Omental fat pad (tissue), 4 donors: ENCODE measurements at places on chromosomes 16 and 17.

GRCh38 chr17:5226940-5227878 is 7.5 kb downstream of the SCIMP start:
- no peak for DNase-seq

DNA sequence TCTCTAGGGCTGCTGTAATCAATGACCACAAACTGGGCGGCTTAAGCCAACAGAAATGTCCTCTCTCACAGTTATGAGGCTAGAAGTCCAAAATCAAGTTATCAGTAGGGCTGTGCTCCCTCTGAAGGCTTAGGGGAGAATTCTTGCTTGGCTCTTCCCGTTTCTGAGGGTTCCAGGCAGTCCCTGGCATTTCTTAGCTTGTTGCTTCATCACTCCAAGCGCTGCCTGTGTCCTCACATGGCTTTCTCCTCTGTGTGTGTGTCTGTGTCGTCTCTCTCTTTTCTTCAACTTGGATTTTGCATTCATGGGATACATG is 13.7 kb upstream of the CDC42EP4 start:
- DNase-seq = no peak

DNA sequence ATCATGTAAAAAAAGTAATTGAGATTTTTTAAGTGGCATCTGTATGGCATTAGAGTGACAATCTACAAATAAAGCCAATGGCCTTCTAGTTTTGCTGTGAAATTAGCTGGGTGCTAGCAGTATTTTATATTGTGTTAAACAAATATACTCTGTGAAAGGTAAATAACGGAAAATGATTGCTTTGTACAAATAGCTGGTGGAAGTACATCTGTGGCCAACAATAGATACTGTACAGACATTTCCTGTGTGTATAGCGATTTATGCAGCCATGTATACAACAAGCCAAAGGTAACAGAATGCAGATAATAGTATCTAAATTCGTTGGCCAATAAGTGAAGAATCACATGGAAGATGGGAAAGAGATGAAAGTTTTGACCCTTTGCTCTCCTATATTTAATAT is 26.6 kb downstream of the IQCK start:
- DNase-seq = no peak

DNA sequence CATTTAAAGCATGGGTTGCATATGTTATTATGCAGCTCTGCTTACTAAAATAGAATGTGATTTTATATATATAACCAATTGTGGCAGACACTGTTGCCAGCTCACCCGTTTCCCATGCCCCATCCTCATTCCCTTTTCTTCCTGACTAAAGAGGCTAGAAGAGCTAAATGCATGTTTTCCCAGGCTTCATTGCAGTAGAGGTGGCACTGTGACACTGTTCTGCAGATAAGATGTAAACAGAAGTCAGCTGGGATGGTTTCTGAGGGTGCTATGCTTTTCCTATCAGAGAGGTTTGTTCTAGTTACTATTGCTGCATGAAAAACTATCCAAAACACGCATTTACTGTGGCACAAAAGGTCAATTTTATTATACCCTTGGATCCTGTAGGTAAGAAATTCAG is 5.7 kb upstream of the TOB1 start:
- no peak for DNase-seq

- DNase-seq = no peak
Observed at GRCh38 chr16:81040842-81041241, 5.2 kb downstream of the ATMIN start.

- DNase-seq = peak; percentile 54
Observed at GRCh38 chr17:61389670-61390478, 9.8 kb upstream of the TBX2 start.

- no peak for DNase-seq
Observed at GRCh38 chr16:66489385-66489784, 60.5 kb downstream of the TK2 start.

DNA sequence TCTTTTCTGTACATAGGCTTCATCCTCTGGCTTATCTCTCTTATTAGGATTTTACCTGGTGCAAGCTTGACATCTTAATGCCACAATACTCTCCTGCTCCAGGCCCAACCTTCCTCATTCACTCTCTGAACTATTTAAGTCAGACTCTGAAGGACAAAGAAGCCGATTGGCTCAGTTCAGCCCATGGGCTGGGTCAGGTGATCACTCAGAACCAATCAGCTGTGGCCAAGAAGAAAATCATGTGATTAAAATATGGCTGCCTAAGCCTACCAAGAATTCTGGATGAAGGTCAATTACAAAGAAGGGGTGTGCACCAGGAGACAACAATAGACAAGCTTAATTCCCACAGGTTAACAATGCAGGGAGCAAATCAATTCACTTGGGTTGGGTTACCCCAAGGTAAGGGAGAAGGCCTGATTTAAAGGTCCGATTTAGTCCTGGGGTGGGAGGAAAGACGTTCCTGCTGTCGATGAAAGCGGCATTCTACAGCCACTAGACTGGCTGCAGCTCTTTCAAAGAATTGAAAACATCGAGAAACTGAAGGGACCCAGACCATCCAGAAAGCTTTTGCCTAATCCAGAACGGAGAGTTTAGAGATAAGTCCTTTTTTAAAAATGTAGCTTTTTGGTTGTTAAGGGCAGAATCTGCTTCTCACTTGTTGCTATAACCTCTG is 42.9 kb upstream of the NFAT5 start:
- DNase-seq = no peak

- DNase-seq = no peak
Observed at GRCh38 chr17:16943541-16944333, 28.2 kb downstream of the TNFRSF13B start.

DNA sequence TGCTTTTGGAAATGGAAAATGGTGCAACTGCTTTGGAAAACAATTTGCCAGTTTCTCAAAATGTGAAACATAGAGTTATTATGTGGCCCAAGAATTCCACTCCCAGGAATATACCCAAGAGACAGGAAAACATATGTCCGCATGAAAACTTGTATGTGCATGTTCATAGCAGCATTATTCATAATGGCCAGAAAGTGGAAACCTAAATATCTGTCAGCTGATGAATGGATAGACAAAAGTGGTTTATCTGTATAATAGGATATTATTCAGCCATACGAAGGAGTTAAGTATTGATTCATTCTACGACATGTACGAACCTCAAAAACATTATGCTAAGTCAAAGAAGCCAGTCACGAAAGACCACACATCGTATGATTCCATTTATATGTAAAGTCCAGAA is 7.7 kb upstream of the COTL1 start:
- no peak for DNase-seq

GRCh38 chr16:66474750-66475199 is 47.7 kb downstream of the BEAN1 start:
- no peak for DNase-seq

DNA sequence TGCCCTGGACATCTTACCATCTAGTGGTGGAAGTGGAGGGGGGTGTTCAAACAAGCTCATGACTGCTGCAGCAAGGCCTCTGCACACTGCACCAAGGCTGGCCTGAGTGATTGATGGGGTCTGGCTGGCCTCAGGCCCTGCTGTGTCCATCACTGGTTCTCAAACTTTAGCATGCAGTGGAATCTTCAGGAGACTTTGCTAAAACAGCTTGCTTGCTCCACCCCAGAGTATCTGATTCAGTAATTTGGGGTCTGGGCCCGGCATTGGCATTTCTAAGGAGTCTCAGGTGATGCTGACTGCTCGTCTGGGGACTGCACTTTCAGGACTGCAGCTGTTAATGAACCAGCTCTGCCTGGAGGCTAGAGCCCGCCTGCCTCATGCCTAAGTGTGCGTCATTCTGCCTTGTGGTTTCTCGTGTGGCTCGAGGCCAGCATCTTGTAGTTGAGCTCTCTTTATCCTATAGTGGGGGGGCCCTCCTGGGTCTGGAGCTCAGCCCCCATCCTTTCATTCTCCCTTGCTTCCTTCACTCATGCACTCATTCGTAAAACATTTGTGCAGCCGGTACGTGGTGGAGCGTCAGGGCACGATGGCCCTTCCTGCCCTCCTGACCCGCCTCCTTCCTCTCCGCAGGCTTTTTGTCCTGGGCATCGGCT is 4.1 kb downstream of the MGAT5B start:
- no peak for DNase-seq

- no peak for DNase-seq
Observed at GRCh38 chr17:16866436-16866835, 105.5 kb downstream of the TNFRSF13B start.

GRCh38 chr16:62363501-62363900 is 327.3 kb upstream of the CDH8 start:
- no peak for DNase-seq

- no peak for DNase-seq
Observed at GRCh38 chr17:57902800-57903759, 52.1 kb downstream of the CUEDC1 start.

- no peak for DNase-seq
Observed at GRCh38 chr17:42378959-42379594, 9.2 kb downstream of the STAT3 start.

DNA sequence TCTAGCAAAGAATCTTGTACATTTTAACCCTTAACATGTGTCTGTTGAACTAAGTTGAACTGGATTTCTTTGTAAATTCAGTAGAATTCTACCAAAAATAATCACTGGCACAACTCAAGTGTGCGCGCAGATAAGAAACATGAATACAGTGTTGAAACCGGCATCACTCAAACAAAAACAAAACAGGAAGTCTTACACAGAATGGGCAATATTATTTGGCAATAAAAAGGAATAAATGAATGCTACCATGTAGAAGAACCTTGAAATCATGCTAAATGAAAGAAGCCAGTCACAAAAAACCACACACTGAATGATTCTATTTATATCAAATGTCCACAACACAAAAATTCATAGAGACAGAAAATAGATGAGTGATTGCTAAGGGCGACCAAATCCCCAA is 102.9 kb upstream of the ZFHX3 start:
- DNase-seq = no peak

DNA sequence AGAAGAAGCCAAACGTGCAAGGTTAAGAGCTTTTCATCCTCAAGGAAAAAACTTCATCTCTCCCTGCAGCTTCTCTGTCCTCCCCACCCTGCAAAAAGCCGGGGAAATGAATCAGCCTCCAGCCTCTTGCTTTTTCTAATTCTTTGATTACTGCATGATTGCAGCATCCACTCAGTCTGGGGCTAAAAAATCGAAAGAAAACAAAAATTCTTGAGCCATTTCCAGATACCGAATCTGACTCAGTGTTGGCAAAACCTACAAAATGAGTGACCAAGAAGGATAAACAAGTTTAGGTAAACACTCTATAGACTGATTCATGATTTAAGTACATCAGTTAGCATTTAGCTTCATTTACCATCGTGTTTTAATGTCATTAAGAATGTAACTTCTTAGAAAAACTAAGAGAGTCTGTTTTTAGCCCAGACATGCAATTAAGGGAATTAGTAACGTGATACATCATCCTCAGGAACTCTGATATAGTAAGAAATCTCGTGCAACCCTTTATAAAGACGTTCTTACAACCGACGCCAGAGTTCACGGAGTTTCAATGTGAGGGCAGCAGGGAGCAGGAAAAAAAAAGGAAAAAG is 287.3 kb upstream of the FOXF1 start:
- DNase-seq = no peak

DNA sequence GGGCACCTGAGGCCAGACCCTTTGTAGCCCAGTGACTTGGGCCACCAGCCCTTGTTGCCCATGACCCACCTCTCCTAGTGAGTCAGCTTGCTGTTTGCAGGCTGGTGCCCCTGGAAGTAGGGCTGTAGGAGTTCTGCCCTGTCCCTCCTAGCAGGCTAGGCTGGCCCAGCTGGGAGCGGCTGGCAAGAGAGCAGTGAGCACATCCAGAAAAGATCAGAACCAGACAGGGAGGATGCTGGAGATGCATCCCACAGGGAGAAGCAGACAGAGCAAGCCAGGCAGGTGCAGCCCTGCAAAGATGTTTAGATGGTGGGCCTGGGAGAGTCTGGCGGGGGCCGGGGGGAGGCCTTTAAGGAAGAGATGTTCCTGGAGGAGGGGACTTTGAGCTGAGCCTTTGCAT is 2.4 kb downstream of the SLC5A10 start:
- DNase-seq = no peak

GRCh38 chr17:43020030-43020621 is 2.1 kb downstream of the VAT1 start:
- no peak for DNase-seq

DNA sequence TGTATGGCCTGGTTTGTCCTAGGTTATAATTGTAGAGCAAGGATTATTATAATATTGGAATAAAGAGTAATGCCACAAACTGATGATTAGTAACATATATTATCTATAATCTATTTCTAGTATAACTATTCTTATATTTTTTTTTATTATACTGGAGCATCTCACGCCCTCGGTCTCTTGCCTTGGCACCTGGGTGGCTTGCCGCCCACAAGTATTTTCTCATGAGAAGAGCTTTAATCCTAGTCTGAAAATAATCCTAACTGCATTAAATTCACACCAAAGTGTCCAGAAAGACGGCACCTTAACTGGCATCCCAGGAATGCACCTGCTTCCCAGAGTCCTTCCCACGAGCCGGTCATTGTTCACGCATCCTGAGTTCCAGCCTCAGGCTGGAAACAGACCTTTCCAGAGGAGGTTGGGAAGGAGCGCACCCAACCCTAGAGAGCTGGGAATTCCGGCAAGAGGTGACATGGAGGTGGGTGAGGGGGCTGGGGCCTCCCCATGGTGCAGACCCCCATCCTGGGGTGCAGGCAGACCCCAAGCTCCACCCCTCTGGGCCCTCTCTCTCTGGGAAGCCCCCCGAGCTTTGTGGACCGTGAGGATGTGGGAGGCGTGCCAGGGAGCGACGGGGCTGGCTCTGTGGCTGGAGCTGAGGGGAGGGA is 15.9 kb downstream of the CHMP1A start:
- no peak for DNase-seq

DNA sequence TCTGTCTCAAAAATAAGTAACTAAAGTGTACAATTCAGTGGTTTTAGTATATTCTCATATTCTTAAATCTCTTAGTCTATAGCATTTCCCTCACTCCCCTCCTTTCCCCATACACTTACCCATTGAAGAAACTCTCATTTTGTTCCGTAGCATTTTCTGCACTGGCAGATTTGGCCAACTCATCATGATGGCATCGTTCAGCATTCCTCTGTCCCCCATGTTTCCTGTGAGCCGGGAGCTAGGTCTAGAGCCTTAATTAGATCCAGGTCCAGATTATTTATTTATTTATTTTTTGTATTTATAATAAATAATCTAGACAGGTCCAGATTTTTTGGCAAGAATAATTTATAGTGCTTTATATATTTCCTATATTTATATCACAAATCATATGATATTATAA is 31.0 kb downstream of the HEATR3 start:
- DNase-seq = no peak
